ENCODE measurements at places on chromosomes 5 and 9.

DNA sequence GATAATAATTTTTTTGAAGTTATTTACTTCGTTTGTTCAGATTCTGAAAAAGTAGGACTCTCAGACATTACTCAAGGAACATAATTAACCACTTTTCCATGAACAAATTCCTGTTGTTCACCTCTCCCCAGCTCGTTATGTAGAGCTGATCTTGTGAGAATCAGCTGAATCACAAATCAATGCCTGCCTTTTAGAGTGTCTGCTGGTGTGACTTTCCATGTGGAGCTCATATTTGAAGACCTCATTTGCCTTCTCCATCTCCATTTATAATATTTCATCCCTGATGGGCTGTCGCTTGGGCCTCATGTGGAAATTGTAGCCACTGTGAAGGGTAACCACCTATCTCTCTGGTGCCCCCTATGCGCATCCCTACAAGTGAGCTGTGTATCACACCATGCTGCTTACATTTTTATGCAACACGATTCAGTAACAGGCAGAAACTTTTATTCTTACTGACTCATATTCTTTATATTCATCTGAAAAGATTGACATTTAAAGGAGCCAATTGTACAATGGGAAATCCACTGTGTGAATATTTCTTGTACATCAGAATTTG, 111.3 kb downstream of the STK32A start:
- DNase-seq = peak; percentile 2

DNA sequence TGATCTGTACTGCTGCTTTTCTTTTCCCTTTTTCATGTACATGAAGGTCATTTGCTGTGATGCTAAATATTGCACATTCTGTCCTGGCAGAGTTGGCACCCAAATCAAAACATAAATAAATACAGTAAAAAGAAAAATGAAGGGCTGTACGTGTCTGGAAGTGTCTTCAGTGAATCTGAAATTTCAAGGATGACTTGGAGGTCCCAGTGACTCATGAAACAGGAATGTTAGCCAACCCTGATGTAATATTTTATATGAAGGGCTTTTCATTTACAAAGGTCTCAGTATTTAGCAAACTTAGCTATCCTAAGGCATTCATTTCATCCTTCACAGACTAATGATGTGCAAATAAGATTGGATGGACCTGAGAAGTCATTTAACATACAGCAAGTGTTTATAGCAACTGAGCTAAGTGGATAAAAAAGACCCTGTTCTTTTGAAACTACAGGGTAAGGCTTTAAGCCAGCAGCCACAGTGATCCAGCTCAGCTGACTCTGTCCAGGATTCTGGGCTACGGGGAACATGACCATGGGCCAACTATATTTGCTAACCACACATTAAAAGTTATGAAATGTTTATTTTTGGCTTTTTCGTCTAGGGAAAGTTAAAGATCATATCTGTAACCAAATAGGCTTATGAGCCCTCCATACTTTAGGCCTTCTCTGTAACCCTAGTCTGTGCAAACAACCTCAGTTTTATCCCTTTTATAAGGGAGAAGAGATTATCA, 104.0 kb upstream of the DMRTA1 start:
- DNase-seq = no peak

- no peak for DNase-seq
Observed at GRCh38 chr5:6419340-6419852, 29.3 kb upstream of the UBE2QL1 start.

DNA sequence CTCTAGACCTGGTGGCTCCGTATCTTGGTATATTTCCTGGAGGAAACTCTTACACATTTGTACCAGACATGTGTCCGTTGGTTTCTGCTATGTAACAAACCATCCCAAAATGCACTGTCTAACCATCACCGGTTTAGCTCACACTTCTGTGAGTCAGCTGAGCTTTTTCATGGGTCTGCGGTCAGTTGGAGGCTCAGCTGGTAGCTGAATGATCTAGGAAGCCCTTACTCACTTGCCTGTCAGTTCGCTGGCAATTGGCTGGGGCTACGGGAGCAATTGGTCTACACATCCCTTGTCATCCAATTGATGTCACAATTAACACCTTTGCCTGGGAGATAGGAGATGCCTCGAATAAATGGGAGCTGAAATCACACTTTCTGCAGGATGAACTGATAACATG, 11.6 kb upstream of the WHRN start:
- no peak for DNase-seq

GRCh38 chr9:86354818-86355309, 654 bp upstream of the TUT7 start:
- DNase-seq = no peak

DNA sequence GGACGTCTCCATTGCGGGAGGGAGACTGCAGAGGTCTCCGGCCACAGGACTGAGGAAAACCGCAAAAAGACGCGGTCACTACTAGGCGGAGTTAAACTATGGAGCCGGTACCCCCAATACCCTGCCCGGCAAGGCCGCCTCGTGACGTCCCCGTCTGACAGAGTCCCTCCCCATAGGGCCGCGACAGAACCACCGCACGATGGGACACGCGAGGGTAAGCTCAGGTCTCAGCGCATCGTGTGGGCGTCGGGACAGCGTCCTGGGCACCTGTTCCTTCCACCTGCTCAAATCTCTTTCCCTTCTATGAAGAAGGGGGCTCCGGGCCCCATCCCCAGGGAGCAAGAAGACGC, 35.2 kb upstream of the GLDC start:
- DNase-seq = peak; percentile 58

- no peak for DNase-seq
Observed at GRCh38 chr5:150341989-150342388, 15.5 kb upstream of the TCOF1 start.

GRCh38 chr5:138559937-138560336, 15.3 kb downstream of the HSPA9 start:
- DNase-seq = no peak

DNA sequence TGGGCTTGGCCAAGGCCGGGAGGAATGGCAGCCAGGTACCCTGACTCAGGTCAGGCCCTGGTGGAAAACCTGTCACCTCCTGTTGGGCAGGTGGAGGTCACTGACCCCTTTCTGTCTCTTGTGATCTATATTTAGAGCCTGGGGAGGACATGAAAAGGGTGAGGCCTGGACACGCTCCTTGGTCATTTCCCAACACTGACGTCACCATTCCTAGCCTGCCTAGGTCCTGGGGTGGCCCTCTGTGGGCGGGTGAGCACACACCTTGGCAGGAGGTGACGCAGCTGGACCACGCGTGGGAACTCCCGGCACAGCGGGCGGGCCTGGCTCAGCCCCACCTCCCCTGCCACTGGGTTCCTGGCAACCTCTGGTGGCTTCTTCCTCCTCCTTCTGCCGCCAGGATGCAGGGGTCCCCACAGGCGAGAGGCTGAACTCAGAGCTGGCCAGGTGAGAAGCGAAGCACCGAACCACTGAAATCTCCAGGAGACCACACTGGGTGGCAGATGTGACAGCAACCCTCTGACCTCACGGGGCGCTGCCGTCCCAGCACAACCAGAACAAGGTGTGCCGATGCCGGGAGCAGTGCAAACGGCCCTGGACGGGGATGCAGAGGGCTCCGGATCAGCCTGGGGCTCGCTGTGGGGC, 6.4 kb upstream of the RALGDS start:
- DNase-seq = no peak

- no peak for DNase-seq
Observed at GRCh38 chr9:99860266-99860665, 38.6 kb downstream of the NR4A3 start.

- peak; percentile 57 for DNase-seq
Observed at GRCh38 chr9:97983589-97984187, 547 bp downstream of the ANP32B start.
